ENCODE measurements at places on chromosomes 7 and 10. TPM values are rescaled to one million over a fixed set of nuclear protein-coding genes. Genes with fewer than 3 reads are reported as not detected.

- no peak for DNase-seq
Observed at GRCh38 chr7:77791336-77791735, 6.9 kb downstream of the TMEM60 start.

LIPJ gene
- polyA plus RNA-seq: 0.31 TPM

- DNase-seq: no peak
Observed at GRCh38 chr10:82497439-82497838, 622.4 kb downstream of the NRG3 start.

DNA sequence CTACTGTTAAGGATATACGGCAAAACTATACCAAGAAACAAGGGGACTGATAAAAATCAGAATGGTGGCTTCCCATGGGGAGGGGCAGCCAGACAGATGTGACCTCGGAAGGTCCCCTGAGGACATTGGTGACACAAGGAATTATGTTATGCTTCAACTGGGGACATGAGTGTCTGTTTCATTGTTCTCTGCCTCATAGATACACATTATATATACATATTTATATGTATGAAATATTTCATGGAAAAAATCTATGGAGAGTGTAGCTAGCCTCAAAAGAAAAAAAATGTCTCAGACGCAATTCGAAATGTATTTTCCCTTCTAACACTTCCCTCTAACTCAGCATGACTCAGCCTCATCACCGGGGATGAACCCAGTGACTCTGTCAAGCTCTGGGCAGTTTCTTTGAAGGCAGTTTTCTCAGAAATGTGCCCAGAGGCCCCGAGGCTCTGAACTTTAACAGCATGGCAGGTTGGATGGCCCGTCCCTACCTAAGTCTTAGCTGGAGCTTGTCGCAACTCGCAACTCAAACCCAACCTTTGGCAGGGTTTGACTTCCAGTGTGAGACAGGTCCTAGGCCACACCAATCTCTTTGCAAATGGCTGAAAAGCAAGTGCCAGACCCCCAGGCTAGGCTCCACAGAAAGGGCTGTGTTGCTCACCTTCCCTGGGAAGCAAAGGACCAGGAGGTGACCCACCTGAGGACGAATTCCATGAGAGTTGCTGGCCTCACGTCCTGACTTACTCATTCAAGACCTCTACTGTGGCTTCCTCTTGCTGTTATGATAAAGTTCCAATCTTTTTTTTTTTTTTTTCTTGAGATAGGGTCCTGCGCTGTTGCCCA, 86.9 kb downstream of the CARD11 start:
- DNase-seq: no peak

GBX1 gene
- polyA plus RNA-seq: not detected

DNA sequence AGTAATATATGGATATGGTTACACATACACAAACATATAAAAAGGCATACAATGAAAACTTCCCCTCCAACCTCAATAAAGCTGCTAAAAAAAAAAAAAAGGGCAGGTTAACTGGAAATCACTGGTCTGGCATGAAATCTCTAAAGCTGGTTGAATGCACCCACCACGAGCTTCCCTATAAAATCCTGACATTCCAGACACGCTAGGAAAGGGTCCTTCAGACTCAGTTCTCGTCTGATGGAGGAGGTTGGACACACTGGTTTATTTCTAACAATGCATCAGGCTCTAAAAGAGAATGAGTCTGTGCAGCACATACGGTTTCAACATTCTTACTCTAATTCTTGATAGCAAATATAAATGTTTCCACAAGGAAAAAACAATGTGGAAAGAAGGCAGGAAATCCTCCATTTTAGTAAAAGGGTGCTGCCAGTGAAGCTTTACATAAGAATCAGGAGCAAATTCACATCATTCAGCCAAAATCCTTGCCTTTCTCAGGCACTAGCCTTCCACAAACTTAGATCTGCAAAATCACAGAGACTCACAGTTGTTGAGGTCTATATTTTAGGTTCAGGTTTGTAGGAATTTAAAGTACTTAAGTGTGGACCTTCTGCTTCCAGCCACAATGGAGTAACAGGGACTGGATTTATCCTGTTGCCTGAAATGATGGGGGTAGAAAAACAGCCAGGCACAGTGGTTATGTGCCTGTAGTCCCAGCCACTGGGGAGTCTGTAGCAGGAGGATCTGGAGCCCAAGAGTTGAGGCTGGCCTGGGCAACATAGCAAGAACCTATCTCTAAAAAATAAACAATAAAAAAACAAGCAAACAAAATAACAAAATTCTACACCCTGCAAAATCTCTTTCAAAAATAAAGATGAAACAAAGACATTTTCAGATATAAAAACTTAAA, 73.5 kb downstream of the CYTH3 start:
- no peak for DNase-seq

MYOF gene
- 62.9 TPM for polyA plus RNA-seq

DNA sequence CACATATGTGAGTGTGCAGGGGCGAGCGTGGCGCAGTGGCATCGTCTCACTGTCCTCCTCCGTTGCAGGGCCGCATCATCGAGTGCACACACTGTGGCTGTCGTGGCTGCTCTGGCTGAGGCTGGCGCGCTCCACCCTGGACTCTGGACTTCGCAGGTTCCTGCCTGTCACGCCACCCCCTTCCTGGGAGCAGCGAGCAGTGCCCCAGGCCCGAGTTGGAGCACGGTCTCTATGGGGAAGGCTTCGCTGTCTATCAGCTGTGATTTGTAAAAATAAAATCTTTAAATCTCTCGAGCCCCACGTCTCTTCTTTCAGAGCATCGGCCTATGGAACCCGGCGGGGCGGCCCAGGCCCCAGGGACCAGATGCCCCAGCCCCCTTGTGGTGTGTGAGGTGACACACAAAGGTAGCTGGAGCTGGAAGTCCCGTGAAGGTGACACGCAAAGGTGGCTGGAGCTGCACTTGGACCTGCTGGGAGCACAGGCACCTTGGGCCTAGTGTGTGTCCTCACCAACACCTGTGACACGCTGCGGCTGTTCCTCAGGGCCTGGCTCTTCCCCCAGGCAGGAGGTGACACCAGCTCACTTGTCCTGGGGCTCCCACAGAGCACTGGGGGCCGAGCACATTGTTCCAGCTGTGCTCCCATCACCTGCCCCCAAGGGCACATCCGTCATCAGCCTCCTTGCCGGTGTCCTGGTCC, 10.7 kb downstream of the BUD31 start:
- DNase-seq: no peak

DNA sequence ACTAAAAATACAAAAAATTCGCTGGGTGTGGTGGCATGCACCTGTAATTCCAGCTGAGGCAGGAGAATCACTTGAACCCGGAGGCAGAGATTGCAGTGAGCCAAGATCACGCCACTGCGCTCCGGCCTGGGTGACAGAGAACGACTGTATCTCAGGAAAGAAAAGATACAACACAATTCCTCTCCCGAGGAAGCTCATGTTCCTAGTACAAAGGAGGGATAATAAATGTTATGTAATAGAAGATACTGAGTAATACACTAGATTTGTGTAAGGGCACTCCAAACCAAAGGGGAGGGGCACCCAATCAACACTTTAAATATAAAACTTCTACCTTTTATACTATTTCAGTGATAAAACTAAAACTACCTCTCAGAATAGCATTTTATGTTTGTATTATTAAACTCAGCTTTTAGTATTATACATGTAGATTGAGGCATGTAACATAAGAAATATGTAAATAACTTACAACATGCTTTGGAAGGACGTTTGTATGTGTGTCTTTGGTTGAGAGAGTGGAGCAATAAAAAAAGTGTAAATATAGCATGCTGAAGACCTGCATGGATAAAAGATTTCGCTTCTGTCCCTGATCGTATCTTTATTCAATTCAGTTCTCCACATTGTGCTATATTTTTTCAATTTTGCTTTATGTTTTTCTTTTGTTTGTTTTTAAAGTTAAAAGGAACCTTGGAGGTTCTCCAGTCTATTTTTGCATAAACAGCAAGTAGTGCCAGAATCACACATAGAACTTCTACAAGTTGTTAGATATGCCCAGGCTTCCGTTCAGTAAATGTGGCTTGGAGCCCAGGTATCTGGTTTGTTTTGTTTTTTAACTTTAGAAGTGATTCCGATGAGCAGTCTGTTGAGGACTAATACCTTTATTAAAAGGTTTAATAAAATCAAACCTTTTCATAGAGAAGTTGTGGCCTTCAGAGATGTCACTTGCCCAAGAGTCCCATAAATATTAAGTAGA, 71.9 kb downstream of the WAC start:
- no peak for DNase-seq

- DNase-seq: no peak
Observed at GRCh38 chr7:51290304-51290637, 26.3 kb downstream of the COBL start.

GRCh38 chr7:115224922-115225321, 303.0 kb downstream of the MDFIC start:
- no peak for DNase-seq

DNA sequence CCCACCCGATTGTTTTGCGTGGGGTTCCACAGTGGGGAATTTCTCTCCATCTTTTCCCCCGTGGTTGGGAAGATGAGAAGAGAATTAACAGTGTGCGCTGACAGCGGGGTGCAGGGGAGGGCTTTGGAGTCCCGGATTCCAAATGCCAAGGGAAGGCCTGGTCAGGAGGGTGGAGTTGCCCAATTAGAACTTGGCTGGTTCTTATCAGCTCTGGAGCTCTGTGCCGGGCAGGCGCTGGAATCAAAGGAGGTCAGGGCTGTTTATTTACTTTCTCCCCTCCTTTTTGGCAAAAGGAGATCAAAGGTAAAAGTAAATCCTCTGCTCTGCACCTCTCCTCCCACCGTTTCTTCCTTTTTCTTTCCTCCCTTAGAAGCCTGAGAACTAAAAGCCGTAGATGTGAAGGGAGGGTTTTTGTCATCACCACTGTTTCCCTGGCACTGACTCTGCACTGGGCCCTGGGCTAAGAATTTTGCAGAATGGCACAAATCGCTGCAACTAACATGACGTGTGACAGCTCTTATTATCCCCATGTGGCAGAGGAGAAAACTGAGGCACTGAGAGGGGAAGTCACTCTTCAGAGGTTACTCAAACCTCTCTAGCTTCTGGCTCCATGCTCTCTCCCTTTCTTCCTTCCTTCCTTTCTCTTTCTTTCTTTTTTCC, 95.2 kb upstream of the ZNF716 start:
- DNase-seq: no peak

GRCh38 chr7:4749363-4749762, 26.1 kb upstream of the AP5Z1 start:
- DNase-seq: no peak

Data from right lung (tissue), 10 donors.